ENCODE measurements at places on chromosomes 16 and 17. TPM values are rescaled to one million over a fixed set of nuclear protein-coding genes. Genes with fewer than 3 reads are reported as not detected.
A peak's percentile ranks its signal among the peaks of the same experiment; 100 is the strongest.

- DNase-seq: no peak
- no peak overlapping the region for H3K27ac ChIP-seq
- H3K36me3 ChIP-seq: peaks cover 55% of the 10 kb centered on the region
- no peak overlapping the region for H3K4me3 ChIP-seq
- H3K27me3 ChIP-seq: no peaks in the 10 kb centered on the region
Observed at GRCh38 chr17:30278032-30278431, 13.7 kb downstream of the BLMH start.

DNA sequence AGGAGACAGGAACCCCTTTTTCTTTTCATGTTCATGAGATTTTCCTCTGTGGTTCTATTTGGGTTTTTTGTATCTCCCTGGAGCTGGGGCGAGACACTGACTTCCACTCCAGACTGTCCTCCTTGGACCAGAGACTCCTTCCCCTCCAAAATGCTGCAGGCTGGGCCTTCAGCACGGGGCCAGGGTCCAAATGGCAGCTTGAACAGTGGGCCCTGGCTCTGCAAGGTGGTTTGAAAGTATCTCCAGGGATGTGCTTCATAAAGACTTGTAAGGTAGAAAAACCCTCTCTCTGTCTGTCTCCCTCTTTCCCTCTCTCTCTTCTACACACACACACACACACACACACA is 236.1 kb downstream of the ZNF423 start:
- H3K4me1 ChIP-seq: no peaks in the 10 kb centered on the region
- peaks cover 4% of the 10 kb centered on the region for H3K36me3 ChIP-seq
- no peak overlapping the region for H3K27ac ChIP-seq
- H3K4me3 ChIP-seq: no peak overlapping the region
- no peaks in the 10 kb centered on the region for H3K27me3 ChIP-seq
- DNase-seq: no peak

- DNase-seq: peak; percentile 94
- peaks cover 2% of the 10 kb centered on the region for H3K36me3 ChIP-seq
- H3K27me3 ChIP-seq: peaks cover 11% of the 10 kb centered on the region
Observed at GRCh38 chr17:29617125-29617480, 5.6 kb downstream of the CORO6 start.

GRCh38 chr17:58121925-58122324 is 26.3 kb upstream of the OR4D1 start:
- H3K4me3 ChIP-seq: no peak overlapping the region
- no peaks in the 10 kb centered on the region for H3K4me1 ChIP-seq
- DNase-seq: peak; percentile 53
- H3K36me3 ChIP-seq: no peaks in the 10 kb centered on the region

DNA sequence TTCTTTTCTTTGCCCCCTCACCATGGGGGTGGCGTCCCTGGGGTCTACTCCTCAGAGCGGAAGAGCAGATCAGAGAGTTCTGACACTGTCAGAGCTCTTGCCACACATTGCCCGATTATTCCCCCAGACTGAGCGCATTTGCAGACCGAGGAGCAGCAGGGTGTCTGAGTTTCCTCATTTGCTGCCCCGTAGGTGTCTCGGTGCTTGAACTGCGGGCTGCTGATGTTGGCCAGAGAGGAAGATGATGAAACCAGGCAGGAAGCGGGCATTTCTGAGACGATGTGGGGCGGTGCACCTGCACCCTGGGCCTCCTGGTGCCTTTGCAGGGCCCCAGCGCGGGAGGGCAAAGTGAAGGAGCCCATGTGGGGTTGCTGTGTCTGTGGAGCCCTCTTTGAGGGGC is 55.2 kb downstream of the ARSG start:
- H3K4me3 ChIP-seq: no peak overlapping the region
- no peaks in the 10 kb centered on the region for H3K4me1 ChIP-seq
- DNase-seq: no peak
- no peak overlapping the region for H3K27ac ChIP-seq

DNA sequence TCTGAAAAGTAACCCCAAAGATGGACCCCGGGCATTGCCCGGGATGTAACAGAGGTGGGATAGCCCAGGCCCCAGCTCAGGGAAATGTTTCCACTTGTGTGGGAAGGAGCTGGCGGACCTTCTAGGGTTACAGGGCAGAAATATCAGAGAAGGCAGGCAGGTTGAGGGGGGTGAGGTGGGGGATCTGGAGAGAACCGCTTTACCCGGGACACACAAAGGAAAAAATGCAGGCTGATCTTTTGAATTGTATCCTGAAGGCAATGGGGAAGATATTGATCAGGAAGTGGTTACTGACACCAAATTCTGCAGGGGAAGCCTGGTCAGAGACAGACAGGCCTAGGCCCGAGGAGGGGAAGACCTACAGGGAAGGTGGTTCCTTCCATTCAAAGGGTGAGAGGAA is 3.5 kb downstream of the SLC47A1 start:
- H3K36me3 ChIP-seq: no peaks in the 10 kb centered on the region
- H3K27ac ChIP-seq: no peak overlapping the region
- H3K4me3 ChIP-seq: no peak overlapping the region
- DNase-seq: no peak
- peaks cover 16% of the 10 kb centered on the region for H3K27me3 ChIP-seq

GRCh38 chr16:51055434-51055833 is 95.6 kb downstream of the SALL1 start:
- no peak for DNase-seq
- no peak overlapping the region for H3K4me3 ChIP-seq

DNA sequence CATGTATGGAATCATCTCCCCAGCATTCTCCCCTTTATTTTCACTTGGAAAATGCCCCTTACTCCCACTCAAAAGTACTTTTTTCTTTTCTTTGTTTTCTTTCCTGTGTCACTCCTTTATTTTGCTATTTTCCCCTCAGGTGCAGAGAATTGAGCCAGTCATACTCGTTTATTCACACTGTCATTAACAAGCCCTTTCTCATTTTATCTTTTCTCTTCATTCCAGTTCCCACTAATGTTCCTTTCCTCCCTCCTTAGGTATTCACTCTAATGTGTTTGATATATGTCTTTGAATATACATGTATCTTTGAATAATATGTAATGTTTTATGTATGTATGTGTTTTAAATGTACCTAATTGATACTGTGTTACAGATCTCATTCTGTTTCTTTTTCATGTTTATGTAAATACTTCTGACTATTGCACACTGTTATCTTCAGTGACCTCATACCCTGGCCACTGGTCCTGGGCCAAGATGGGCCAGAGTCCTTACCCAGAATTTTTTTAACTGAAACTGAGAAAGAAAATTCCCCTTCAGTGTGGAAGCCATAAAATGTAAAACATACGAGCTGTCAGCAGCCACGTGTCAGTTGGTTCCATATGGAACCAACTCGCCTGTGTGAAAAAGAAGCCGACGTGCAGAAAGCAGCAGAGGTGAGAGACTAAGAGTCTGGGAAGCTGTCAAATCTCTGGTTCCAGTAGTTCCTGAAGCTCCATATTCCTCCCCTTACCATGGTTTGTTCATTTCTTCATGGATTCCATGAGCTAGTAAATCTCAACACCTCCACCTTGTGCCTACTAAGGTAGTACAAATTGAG is 5.8 kb downstream of the SRR start:
- H3K4me3 ChIP-seq: no peak overlapping the region
- H3K36me3 ChIP-seq: peaks cover 5% of the 10 kb centered on the region
- H3K27me3 ChIP-seq: no peaks in the 10 kb centered on the region
- H3K4me1 ChIP-seq: no peaks in the 10 kb centered on the region
- H3K27ac ChIP-seq: no peak overlapping the region

DNA sequence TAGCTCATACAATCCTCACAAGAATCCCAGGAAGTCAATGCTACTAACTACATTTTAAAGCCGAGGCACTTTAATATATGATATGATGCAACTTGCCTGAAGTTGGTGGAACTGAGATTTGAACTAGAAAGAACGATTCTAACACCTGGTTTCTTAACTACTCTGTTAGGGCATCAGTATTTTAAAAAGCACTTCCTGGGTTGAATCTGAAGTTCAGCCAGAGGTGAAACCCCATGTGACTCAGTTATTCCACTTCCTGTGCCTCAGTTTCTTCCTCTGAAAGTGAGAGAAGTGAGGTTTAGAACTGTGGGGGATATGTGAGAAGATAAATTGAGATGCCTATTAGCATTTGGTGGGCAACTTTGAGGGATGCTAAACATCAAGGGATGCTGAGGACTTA is 129.4 kb upstream of the ANKFN1 start:
- no peaks in the 10 kb centered on the region for H3K27me3 ChIP-seq
- no peak overlapping the region for H3K4me3 ChIP-seq
- no peaks in the 10 kb centered on the region for H3K4me1 ChIP-seq

DNA sequence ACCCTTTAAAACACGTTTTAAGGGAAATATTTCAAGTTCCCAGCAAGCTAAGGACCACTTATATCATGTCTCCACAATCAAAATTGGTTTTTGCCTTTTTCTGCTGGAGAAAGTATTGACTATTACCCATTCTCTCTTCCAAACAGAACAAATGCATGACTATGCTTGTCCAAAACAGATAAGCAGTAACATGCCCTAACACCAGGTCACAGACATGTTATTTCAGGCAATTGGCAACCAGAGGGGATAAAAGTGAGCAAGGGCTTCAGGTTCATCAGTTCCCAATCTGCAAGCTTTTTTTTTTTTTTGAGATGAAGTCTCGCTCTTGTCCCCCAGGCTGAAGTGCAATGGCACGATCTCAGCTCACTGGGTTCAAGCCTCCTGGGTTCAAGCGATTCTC is 15.0 kb downstream of the SKA2 start:
- no peak overlapping the region for H3K4me3 ChIP-seq
- no peaks in the 10 kb centered on the region for H3K27me3 ChIP-seq
- no peak overlapping the region for H3K27ac ChIP-seq
- H3K36me3 ChIP-seq: peaks cover 16% of the 10 kb centered on the region

GRCh38 chr17:35167046-35167445 is 19.4 kb downstream of the UNC45B start:
- H3K4me3 ChIP-seq: no peak overlapping the region
- no peak overlapping the region for H3K27ac ChIP-seq
- no peak for DNase-seq
- H3K4me1 ChIP-seq: no peaks in the 10 kb centered on the region
- no peaks in the 10 kb centered on the region for H3K27me3 ChIP-seq
- no peaks in the 10 kb centered on the region for H3K36me3 ChIP-seq

DNA sequence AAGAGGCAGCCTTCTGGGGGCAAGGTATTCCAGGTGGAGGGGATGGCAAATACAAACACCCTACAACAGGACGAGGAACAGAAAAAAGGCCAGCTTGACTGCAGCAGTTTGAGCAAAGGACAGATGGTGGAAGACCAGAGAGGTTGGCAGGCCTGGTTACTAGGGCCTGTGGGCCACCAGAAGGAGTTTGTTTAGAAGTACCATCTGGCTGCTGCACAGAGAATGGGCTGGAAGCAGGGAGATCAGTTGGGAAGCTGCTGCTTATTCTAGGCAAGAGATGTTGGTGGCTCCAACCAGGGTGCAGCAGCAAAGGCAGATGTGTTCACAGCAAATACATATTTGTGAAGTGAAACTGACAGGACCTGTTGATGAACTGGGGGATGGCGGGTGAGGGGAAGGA is 2.9 kb upstream of the YPEL2 start:
- no peaks in the 10 kb centered on the region for H3K36me3 ChIP-seq
- H3K27ac ChIP-seq: no peak overlapping the region
- H3K27me3 ChIP-seq: peaks cover 8% of the 10 kb centered on the region
- no peak for DNase-seq

DNA sequence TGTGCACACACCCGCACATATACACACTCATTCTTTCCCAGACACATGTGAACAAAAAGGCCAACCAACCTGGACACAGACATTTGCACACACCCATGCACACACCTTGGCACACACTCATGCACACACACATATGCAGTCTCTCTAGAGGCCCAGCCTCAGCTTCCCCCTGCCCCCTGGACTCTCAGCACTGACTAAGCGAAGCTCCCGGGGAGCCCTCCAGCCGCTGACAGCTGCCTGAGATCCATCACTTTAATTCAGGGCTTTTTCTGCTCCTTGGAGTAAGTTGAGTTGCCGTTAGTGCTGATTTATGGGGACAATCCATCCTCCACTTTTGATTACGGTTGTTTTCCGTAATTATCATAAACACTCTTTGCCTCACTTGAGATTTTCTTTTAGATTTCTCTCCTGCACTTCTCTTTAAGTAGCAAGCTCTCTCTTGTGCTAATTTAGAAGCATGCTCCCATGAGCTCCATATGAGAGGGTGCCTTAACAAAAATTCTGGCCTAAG is 158.6 kb upstream of the CDC42EP4 start:
- no peaks in the 10 kb centered on the region for H3K27me3 ChIP-seq
- H3K27ac ChIP-seq: no peak overlapping the region
- peaks cover 4% of the 10 kb centered on the region for H3K36me3 ChIP-seq
- no peaks in the 10 kb centered on the region for H3K4me1 ChIP-seq
- no peak for DNase-seq
- H3K4me3 ChIP-seq: no peak overlapping the region

DNA sequence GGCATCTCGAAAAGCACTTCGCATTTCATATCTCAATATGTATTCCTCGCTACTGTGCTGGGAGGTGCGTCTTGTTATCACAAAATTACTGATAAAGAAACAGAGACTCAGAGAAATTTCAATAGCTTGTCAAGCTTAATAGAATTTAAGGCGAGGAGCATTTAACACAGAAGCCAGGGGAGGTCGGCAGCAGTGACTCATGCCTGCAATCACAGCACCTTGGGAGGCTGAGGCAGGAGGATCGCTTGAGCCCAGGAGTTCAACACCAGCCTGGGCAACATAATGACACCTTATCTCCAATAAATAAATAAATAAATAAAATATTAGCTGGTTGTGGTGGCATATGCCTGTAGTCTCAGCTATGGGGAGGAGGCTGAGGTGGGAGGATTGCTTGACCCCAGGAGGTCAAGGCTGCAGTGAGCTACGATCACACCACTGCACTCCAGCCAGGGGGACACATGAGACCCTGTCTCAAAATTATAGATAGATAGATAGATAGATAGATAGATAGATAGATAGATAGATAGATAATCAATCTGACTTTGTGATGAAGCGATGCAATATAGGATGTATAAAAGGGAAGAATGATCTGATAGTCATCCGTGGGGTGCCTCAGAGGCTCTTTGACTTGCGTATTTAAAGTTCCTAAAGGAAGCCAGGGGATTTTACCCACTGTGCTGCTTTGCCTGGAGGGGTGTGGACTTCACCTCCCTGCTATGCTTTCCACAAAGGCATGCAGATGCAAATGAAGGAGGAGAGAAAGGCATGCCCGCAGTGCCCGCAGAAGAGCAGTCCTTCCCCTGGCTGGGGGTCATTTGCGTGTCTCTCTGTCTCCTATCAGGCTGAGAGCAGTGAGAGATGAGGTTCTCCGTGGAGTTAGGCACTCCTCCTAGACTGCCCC is 15.9 kb upstream of the USP10 start:
- peak; percentile 75 for DNase-seq
- H3K27me3 ChIP-seq: no peaks in the 10 kb centered on the region
- H3K4me3 ChIP-seq: peak overlapping the region; percentile 3
- no peaks in the 10 kb centered on the region for H3K4me1 ChIP-seq
- no peak overlapping the region for H3K27ac ChIP-seq

The MYH1 gene
- not detected for total RNA-seq

The GRAP gene
- total RNA-seq: 0.55 TPM

The TEX19 gene
- 1.4 TPM for total RNA-seq

The RAMP2 gene
- 11.7 TPM for total RNA-seq

The C16orf92 gene
- total RNA-seq: not detected

The CAPNS2 gene
- 0.29 TPM for total RNA-seq

The MED1 gene
- total RNA-seq: 59.2 TPM

All from H9 (cell line).